Hepatocyte (in vitro differentiated cells): ENCODE measurements at places on chromosomes 16 and 17.

GRCh38 chr17:39118674-39119419, 32.6 kb downstream of the PLXDC1 start:
- no peak for DNase-seq

- no peak for DNase-seq
Observed at GRCh38 chr17:44653954-44654353, 2.3 kb upstream of the MEIOC start.

- no peak for DNase-seq
Observed at GRCh38 chr17:64005734-64006167, 7.6 kb downstream of the PRR29 start.

GRCh38 chr17:10121971-10122707, 76.3 kb downstream of the GAS7 start:
- no peak for DNase-seq

DNA sequence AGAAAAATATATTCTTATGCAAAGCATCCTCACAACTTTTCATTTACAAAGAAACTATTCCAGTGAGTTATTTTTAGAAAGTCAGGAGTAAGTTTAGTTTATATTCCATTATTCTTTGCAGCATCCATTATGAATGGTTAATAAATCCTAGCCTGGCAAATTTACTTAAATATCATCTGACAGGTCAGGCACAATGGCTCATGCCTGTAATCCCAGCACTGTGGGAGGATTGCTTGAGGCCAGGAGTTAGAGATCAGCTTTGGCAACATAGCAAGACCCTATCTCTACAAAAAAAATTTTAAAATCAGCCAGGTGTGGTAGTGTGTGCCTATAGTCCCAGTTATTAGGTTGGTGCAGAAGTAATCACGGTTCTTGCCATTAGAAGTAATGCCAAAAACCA, 12.9 kb downstream of the ESRP2 start:
- DNase-seq: no peak

- DNase-seq: peak; percentile 40
Observed at GRCh38 chr17:36602030-36602748, 806 bp downstream of the MRM1 start.

GRCh38 chr16:66898207-66898606, 17.9 kb downstream of the PDP2 start:
- no peak for DNase-seq

DNA sequence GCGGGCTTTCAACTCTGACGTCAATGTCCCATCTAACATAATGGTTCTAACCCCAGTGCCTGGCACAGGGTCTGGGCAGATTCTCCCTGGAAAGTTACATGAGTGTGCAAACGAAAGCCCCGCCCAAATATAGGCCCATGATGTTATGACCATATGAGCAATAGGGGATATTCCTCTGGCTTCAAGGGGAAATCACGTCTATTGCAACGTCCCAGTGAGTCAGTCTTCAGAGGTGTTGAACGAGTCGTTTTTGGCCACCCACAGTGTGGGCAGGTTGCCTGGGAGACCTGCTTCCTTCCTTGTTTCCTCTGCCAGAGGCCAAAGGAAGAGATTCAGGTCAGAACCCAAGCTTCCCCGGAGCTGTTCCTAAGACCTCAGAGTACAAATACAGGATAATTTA, 30.3 kb downstream of the PIK3R5 start:
- no peak for DNase-seq

DNA sequence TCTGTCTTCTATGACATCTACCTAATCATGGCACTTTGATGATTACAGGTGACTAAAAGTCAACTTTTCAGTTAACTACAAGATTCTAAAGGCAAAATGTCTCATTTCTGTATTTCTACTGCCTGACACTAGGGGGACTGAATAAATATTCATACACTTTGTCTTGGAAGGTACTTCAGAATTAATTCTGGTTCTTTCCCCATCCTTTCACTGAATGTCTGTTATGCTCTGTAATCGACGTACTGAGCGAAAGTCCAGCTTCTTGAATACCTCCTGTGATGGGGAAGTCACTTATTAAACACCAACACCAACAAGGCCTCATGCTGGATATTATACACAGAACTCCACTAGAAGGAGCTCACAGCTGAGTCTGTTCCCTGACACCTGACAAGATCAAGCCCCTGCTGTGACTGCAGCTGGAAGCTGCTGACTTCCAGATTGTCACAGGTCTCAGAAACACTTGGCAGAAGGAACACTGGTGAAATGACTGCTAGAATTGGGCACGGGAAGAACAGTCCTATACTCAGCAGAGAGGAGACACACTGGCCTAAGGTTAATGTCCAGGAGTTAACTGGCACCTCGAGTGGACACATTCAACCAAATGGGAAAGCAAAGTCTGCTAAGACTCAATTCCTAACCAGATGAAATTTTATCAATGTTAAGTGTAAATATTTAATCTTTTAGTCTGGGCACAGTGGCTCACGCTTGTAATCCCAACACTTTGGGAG, 31.9 kb downstream of the CMC2 start:
- DNase-seq: no peak

DNA sequence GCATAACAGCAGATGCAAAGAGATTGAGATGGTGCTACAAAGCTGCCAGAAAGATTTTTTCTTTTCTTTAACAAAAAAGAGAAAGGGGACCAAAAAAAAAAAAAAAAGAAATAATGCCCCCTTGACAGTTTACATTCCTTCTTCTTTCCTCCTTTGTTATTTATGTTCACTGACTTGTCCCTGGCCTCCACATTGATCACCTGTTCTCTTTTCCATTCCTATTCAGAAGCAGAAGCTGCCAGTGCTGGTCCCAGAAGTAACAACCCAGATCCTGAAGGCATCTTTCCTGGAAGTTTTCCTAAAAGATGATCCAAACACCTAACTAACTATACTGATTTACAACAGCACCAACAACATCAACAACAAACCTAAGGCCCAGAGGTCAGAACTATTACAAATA, 728.1 kb downstream of the KCNJ2 start:
- DNase-seq: no peak

GRCh38 chr16:82340531-82340930, 170.5 kb upstream of the MPHOSPH6 start:
- no peak for DNase-seq

DNA sequence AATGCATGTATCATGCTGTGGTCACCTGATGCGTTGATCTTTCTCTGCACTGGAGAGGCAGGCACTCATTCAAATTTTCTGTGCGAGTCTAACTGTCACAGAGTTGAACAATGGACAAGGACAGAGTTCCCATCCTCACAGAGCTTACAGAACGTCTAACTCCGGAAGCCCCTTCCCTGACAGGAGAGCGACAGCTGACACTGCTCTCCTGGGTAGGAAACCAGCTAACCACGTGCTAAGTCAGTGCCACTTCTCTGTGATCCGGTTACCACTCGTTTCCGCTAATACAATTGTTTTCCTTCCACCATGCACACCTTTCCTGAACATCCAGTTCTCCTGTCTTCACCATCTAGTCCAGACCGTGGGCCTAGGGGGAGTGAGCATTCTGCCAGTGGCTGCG, 11.3 kb downstream of the KLHDC4 start:
- DNase-seq: no peak

DNA sequence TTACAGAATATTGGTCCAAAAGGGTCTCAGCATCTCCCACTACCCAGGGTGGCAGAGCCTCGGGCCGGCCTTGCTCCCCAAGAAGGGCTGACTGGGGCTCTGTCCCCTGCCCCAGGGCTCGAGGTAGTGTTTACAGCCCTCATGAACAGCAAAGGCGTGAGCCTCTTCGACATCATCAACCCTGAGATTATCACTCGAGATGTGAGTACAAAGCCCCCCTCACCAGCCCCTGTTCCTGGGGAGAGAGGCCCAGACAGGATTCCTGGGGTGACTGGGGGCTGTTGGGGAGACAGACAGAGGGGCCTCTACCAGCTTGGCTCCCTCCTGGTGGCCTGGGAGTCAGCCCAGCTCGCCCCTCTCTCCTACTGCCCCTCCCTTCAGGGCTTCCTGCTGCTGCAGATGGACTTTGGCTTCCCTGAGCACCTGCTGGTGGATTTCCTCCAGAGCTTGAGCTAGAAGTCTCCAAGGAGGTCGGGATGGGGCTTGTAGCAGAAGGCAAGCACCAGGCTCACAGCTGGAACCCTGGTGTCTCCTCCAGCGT, 6.1 kb upstream of the NLRC5 start:
- DNase-seq: peak; percentile 62

- DNase-seq: peak; percentile 72
Observed at GRCh38 chr16:89918453-89919347, at the start of gene MC1R. Gene MC1R (plus strand): TSS chr16:89918862. CDS start chr16:89919259, 397 bp downstream.

DNA sequence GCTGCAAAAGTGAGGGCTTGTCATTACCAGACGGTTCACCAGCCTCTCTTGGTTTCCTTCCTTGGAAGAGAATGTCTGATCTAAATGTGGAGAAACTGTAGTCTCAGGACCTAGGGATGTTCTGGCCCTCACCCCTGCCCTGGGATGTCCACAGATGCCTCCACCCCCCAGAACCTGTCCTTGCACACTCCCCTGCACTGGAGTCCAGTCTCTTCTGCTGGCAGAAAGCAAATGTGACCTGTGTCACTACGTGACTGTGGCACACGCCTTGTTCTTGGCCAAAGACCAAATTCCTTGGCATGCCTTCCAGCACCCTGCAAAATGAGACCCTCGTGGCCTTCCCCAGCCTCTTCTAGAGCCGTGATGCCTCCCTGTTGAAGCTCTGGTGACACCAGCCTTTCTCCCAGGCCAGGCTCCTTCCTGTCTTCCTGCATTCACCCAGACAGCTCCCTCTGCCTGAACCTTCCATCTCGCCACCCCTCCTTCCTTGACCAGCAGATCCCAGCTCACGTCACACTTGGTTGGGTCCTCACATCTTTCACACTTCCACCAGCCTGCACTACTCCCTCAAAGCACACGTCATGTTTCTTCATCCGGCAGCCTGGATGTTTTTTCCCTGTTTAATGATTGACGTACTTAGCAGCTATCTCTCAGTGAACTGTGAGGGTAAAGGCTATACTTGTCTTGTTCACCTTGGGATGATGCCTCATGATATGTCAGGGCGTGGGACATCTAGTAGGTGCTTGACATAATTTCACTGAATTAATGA, 4.3 kb downstream of the ZNF768 start:
- peak; percentile 71 for DNase-seq

DNA sequence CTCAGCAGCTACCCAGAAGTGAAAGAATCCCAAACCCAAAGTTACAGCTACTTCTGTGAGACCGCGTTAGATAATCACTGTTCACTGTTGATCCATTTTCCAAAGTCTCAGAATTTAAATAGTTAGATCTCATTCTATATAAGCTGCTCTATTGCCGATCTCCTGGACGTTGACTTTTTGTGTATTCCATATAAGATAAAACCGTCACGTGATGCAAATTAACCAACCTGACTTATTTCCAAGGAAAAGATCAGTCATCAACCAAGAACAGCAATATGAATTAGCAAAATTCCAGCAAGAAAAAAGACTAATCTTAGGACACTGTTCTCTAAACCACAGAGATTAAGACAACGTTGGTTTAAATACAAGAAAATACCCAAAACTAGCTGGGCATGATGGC, 8.3 kb downstream of the ACOX1 start:
- DNase-seq: no peak

DNA sequence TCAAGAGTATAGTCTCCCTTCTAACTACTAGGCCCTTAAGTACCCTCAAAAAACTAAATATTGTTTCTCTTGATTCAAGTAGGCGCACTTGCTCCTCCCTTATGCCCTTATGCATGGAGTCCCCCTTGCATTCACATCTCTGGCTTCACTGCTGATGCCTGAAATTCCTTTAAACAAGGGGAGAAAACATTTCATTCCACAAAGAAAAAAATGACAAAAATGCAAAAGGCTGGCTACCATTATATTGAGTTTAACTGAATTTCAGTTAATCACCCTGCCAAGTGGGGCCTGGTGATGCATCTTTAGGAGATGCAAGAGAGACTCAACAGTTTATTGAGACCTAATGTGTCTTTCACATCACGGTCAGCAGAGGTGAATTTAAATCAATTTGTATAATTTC, 35.6 kb downstream of the CRLF3 start:
- DNase-seq: no peak

DNA sequence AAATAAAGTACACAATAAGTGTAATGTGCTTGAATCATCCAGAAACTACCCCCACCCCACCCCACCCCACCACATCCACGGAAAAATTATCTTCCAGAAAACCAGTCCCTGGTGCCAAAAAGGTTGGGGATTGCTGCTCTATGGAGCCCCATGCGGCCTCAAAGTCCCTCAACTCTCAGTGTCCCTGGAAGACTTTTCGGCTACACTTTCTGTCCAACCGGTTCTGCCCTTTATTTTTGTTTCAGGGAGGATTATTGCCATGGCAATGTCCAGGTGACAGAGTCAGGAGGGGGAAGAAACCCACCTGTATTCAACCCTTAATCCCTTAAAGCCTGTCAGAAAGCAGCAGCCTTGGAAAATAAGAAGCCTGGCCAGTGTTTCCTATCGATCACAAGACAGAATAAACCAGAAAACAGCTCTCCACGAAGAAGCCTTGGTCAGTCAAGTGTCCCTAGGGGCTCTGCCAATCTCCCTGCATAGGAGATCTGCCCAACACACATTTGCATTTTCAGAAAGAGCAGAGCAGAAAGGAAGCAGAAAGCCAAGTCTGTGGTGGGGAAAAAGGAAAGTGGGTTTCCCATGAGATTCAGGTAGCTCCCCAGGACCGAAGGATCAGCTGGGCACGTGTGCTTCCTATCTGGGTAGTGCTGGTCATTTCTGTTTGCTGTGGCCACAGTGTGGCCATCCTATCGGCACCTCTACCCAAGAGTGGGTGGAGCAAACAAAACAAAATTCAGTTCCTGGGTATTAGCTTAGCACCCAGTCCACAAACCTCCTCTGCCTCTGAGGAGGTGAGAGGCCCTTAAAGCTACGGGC, 342.7 kb downstream of the SOX9 start:
- no peak for DNase-seq

- peak; percentile 62 for DNase-seq
Observed at GRCh38 chr17:30225919-30226553, 9.5 kb downstream of the SLC6A4 start.

- DNase-seq: no peak
Observed at GRCh38 chr17:63132459-63132911, 166.4 kb downstream of the TANC2 start.

GRCh38 chr16:75471723-75472633, 7.5 kb upstream of the TMEM170A start:
- DNase-seq: peak; percentile 83

DNA sequence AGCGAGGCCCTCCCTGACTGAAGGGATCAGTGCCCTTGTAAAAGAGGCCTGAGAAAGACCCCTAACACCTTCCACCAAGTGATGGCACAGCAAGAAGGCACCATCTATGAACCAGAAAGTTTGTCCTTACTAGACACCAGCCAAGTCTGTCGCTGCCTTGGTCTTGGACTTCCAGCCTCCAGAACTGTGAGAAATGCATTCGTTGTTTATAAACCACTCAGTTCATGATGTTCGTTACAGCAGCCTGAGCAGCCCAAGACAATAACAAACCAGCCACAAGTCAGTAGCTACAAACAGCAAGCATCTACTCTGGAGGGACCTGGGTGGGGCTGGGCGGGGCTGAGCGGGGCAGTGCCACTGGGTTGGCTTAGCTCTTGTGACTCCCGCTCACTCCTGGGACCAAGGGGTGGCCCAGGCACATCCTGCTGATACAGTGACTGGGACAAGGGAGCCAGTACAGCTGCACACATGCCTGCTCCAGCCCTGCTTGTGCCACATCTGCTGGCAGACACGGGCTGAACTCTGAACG, 234.9 kb downstream of the IRF8 start:
- no peak for DNase-seq

- no peak for DNase-seq
Observed at GRCh38 chr17:80092959-80093358, 8.4 kb upstream of the GAA start.
